ENCODE measurements at places on chromosomes 1 and 21.

GRCh38 chr1:209176866-209177430, 406.6 kb upstream of the CAMK1G start:
- peak; percentile 20 for DNase-seq

DNA sequence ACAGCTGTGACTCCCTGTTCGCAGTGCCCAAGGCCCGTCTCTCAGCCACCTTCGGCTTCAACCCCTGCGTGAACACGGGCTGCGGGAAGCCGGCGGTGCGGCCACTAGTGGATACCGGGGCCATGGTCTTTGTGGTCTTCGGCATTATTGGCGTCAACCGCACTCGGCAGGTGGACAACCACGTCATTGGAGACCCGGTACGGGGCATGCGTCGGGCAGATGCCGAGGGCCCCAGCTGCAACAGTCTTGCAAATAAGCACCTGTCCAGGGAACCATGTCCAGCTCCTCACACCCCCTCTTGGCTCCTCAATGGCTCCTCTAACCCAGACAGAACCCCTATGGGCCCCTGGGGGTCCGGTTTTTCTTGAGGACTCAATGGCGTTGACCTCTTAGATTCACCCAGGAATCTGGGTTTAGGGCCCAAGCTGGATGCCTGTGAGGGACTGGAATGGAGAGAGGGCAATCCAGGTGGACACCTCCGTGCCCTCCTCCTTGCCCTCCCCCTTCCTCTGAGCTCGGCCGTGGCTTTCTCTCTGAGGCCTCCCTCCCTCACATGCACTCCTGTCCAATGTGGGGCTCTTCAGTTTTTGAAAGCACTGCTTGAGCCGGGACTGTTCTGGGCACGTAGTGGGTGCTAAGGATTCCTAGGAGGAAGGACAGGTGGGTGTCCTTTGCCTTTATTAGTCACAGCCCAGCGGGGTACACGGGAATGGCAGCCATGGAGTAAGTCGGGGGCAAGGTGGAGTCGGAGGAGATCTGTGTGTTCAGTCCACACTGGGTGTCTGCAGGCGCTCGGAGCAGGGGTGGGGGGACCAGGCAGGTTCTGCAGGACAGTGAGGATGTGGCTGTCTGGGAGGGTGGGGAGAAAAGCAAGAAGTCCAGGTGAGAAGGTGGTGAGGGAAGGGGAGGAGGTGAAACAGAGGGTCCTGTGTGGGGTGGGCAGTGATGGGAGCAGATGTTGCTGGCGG, 51.1 kb downstream of the DISP3 start:
- no peak for DNase-seq

DNA sequence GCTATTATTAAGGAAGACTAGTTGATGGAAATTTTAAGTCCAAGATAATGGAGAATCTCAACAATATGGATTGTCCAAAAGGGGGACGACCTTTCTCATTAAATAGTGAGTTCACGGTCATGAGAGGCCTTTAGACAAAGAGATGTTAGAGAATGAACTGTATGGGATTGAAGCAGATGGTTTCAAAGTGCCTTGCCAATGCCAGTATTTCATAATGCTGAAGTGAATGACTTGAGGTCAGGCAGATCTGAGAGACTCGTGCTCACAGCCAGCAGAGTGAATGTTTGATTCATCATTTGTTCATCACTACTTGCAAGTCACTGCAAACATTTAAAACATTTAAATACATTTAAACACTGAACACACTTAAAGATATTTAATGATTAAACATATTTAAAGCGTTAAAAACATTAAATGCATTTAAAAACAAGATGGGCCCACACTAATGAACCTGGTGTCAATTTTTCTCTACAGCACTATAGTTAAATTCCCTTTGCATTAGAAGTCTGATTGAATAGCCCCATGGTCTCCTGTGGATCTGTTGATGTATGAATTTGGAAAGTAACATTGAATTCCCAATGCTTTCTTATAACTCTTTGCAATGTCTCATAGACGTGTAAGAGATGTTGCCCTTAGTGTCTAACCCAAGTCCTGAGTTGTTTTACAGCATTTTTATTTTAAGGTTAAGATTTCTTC, 80.7 kb downstream of the TGFB2 start:
- no peak for DNase-seq

- no peak for DNase-seq
Measured at GRCh38 chr1:10339815-10340214, 59.0 kb upstream of the PGD start.

GRCh38 chr1:15423355-15424077, 13.8 kb downstream of the EFHD2 start:
- no peak for DNase-seq

DNA sequence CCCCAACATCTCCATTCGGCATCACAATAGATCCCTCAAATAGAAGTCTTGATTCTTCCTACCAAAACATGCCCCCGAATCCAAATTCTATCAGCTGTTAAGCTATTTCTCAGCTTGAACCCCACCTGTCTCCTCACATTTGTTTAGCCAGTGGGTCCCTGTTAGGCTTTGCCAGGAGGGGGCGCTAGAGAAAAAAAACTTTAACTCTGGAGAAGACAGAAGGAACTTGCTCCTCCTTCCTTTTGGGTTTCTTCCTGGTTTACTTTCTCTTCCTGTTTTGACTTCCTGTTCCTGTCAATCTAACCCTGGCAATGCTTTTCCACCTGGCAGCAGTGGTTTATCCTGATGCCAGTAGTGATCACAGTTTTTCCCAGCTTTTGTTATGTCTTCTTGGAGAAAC, 95.6 kb upstream of the KCNK1 start:
- DNase-seq, result no peak

GRCh38 chr1:219385787-219386427, 212.2 kb downstream of the LYPLAL1 start:
- peak; percentile 46 for DNase-seq

- DNase-seq, result no peak
Measured at GRCh38 chr1:170670802-170671628, 7.1 kb downstream of the PRRX1 start.

DNA sequence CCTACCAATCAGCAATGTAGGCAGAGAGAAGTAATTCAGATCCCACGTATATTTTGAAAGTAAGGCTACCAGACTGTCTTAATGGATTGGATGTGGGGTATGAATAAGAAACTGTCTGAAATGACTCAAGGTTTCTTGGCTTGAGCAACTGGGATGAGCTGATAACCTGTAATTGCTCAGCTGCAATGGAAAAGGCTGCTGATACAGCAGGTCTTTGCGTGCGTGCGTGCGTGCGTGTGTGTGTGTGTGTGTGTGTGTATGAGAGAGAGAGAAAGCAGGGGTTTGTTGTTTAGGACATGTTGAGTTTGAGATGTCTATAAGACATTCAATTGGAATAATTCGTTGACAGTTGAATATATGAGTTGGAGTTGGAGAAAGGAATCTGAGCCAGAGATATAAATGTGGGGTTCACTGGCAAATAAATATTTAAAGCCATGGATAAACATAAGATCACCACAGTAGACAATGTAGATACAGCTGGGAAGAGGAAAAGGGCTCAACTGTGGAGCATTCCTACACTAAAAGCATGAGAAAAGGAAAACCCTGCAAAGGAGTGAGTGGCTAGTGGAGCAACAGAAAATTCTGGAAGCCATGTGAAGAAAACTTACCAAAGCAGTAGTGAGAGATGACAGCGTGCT, 72.9 kb downstream of the UCHL5 start:
- DNase-seq, result no peak

DNA sequence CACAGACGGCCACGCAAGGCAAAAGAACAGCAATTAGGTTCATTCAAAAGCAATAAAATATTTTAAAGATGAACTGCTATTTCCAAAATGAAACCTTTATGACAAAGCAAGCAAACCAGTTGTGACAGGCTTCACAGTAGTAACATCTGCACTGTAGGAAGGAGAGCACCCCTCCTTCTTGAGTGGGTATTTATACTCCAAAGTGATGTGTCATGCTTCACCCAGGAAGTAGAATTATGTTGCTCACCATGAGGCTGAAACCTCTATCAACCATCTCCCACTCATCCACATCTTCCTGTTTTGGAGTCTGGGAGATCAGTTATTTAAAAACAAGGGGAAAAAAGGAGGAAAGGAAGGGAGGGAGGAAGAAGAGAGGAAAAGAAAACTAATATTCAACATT, 885 bp downstream of the OR2T10 start:
- no peak for DNase-seq

GRCh38 chr1:56686169-56686568, 41.1 kb downstream of the PRKAA2 start:
- no peak for DNase-seq

DNA sequence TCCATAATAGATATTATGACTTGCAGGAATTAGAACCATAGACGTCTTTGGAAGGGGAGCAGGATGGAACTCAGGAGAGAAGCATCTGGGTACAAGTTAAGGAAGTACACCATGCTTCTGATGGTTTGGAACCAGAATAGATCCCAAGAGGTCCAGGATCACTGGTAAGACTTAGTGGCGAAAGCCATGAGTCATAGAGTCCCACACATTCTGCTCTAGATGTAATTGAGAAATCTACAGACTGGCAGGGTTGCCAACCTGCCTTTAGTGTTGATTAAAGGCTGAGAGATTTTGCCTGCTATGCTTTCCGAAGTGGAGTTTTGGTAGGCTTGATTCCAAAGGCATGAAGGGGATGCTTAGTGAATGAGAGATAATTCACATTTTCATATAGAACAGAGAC, 57.1 kb upstream of the C1orf87 start:
- no peak for DNase-seq

DNA sequence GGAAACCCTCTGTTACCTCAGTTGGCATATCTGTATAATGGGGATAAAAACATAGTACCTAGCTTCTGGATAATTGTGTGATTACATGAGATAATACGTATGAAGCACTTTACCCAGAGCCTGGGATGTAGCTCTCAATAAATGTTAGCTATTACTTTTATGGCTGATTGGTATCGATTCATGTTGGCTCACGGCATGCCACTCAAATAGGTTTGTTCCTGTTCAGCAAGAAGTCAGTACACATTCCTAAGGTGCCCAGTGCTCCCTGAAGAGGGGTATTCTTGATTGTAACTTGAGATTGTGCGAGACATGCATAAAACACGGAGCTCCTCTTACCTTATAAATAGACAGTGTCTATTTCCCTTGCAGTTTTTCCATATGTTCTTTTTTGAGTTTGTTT, 78.5 kb upstream of the GALNT2 start:
- DNase-seq, result no peak

DNA sequence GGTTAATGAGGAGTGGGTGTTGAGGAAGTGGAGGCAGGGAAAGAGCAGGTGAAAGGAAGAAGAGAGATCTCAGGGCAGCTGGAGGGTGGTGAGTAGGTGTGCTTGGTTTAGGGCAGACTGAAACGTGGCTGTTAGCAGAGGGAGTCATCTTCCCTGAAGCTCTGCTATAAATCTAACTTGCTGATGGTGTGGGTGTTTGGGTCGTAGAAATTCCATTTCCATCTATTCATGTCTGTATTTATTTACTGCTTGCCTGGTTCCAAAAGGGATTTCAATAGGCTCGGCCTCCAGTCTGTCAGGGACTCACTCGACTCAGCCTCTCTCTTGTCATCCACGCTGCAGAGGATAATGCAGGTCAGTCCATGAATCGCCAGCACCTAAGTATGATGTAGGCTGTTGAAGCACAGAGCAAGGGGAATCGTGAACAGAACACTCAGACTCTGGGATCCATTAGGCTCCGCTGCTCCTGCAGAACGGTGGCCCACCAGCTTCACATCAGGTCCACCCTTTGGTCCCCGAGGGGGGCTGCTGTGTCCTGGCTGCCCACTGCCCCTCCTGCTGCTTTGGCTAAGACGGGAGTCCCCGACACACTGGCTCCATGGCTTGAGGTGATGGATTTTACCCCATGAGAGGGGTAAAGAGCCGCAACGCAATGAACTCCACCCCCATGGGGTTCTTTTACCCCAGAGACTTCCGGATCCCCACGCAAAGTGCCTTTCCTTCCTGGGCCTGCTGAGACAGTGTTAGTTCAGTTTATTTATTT, 156.2 kb downstream of the RHOU start:
- no peak for DNase-seq

DNA sequence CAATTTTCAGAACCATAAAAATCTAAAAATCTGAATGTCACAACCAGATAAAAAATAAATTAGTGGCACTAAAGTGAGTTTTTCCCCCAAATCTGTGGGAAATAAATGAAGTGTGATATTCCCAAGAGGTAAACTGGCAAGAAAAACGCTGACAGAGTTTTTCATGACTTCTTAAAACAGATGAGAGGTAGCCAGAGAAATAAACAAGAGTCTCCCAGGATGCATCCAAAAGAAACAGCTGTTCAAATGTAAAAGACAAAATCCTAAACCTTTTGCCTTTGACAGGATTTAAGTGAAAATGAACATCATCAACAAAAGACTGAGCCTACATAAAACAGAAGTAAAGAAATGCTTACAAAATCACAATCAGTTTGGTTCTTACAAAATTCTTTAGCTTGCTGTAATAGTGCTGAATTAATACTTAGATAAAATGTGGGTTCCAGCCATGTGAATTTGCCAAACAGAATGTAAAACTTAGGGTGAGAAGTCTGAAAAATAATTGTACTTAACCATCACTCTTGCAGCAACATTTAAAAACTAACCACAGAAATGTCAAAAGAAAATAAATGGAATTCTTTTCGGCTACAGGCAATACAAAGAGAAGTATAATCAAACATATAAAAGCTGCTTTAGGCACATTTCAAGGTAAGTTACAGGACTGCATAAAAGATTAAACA, 133.6 kb downstream of the EIF4G3 start:
- no peak for DNase-seq

- no peak for DNase-seq
Measured at GRCh38 chr1:92323473-92324453, 24.9 kb downstream of the RPAP2 start.

GRCh38 chr1:18072066-18072465, 35.5 kb upstream of the IGSF21 start:
- DNase-seq, result no peak

GRCh38 chr1:219174460-219175211, 958 bp downstream of the LYPLAL1 start:
- DNase-seq, result no peak

DNA sequence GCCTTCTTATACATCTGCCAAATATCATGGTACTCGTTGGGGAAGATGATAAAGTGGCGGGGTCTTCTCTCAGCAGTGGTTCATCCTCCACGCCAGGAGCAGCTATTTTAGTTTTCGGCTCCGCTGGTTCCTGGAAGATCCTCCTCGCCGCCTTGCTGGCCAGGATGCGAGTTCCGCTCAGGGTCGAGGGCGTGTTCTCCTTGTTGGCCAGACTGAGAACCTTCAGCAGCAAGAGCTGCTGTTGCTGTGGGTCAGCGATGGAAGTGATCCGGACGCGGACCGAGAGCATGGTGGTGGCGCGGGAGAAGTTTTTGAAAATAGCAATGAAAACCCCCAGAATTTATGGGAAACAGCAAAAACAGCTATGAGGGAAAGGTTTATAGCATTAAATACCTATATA, 11.4 kb upstream of the CFAP126 start:
- no peak for DNase-seq
